ENCODE measurements at places on chromosomes 6 and 20.

DNA sequence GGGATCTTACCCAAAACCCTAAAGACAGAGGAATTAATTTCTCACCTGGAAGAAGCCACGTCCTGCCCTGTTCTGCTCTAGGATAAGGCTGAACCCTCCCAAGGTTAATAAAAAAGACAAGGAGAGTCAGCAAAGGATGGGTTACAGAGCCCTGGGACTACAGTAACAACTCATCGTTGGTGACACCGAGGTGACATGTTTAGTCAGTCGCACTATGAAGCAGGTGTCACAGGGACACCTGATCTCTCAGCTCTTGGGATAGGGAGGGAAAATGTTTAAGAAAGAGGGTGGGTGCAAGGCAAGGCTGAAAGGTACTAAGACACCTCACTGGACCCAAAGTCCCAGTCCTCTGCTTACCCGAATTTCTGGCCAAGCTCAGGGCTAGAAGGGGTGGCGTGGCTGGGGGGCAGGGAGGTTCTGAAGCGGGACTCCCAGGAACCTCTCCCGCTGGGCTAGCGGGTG is 562 bp downstream of the MOCS1 start:
- no peak for DNase-seq

DNA sequence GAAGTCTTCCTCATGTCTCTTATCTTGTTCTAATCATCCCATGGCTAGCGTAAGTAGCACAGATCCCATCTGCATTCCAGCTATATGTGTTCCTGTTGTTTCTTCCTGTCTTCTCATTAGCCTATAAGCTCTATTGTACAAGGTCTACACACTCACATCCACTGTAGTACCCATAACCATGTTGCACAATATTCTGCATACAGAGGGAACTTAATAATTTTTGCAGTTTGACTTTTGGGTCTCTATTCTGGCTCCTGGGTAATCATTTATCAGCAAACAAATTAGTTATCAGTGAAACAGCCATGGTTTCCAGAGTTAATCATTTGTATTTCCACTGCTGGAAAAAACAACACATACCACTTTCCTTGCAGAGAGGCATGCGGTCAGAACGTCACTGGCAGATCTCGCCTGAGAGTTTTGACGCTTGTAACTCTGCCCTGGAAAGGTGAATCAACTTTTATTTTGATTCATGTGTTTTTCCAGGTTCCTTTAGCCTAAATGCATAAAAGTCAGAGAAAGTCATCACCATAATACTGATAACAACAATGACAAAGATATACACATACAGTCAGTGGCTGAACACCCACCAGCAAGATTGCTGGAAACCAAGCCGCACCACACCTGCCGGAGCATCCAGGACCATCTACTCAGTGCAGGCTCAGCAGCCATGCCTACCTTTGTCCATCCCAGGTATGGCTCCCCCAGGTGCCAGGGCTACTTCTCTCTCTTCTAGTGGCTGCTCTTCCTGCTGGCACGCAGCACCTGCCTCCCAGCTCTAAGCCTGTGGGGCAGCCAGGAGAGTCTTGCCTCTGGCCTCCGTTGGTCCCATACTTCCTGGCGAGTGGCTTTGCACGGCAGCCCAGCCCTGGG is 158.2 kb downstream of the QRSL1 start:
- DNase-seq, result no peak

DNA sequence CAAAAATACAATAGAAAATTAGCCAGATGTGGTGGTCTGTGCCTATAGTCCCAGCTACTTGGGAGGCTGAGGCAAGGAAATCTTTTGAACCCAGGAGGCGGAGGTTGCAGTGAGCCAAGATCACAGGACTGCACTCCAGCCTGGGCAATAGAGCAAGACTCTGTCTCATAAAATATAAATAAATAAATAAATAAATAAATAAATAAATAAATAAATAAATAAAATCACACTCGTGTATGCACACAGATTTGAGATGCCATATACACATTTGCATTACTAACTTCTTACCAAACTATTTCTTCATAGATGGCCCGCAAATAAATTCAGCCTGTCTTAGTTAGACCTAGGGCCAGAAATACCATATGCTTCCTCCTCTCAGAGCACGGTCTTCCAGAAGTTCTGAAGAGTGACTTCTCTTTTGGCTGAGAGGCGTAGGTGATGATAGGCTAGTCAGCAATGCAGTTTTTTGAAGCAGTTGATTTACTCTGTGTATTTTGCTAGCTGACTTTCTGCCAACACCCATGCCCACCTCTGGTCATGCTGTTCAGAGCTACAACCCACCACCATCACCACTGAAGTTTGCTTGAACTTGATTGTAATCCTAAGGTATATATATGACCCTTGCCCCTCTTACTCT is 150.1 kb downstream of the SASH1 start:
- no peak for DNase-seq

GRCh38 chr20:44747166-44748004 is 1.7 kb downstream of the KCNK15 start:
- peak; percentile 26 for DNase-seq

- DNase-seq, result no peak
Measured at GRCh38 chr6:50842861-50843384, 24.3 kb downstream of the TFAP2B start.

DNA sequence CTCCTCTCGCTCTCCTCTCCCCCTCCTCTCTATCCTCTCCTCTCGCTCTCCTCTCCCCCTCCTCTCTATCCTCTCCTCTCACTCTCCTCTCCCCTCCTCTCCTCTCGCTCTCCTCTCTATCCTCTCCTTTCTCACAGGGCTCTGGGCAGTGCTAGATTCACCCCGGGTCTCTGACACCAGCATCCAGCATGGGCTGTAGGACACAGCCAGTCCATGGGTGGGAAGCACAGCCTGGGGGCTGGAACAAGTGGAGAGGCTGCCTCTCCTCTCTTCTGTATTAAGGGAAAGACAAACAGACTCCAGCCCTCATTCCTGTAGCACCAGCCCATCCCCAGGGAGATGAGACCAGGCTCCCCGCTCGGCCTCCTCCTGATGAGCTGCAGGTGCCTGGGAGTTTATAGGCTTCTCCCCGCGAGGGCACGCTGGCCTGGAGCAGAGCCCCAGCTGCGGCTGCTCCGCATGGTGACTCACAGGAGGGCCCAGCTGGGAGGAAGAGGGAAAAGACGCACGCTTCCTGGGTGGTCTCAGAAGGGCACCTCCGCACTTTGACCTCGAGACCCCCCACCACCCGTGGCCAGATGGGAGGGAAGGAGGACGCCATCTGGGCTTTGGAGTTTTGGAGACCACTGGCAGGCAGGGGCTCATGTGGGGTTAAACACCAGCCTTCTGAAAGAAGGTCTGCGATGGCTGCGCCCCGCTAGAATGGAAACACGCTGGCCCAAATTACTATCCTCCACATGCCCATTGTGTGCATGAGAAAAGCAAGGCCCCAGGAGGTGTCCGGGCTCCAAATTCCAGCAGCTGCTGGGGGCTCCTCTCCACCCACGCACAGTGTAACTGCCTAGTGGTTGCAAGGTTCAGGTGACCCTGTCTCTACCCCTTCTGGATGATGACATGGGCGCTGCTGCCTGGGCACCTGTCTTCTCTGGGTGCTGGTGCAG is 68.0 kb downstream of the BMP7 start:
- DNase-seq, result no peak

- DNase-seq, result peak; percentile 32
Measured at GRCh38 chr6:52155791-52156576, 30.2 kb upstream of the IL17A start.

DNA sequence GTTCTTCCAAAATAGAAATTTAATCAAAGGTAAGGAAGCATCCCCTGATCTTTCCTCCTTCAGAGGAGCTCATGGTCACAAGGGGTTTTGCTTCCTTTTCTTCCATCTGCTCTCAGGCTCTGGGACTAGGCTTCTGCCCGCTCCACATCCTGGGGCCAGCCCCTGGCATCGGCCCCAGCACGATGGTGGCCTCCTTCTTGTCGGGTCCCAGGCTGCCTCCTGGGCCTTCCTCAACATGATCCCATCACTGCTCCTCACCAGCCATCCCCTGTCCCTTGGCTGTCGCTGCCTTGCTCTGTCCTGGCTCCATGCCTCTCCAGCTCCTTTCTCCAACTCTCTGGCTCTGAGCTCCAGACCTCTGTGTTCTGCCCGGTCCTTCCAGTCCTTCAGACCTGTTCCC is 4.1 kb downstream of the PHACTR3 start:
- DNase-seq, result no peak

DNA sequence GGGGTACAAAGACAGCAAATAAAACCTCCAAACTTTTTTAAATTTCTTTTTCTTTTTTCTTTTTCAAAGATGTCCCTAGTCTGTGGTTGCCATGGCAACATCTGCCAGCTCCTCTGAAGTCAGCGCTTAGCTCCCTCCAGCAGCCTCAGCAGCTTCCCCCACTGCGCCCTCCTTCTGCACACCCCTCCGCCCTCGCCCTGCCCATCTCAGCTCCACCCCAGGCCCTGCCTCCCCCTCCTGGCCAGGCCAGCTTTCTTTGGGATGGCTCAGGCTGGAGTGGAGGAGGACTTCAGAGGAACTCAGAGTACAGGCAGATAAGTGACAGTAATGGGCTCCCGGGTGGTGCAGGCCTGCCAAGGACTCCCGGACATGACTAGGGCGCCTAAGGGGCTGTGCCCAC is 104.6 kb downstream of the LRFN2 start:
- DNase-seq, result no peak

- no peak for DNase-seq
Measured at GRCh38 chr20:21103582-21104465, 2.3 kb downstream of the LINC00237 start.

- DNase-seq, result no peak
Measured at GRCh38 chr6:31908791-31909190, 6.9 kb upstream of the ZBTB12 start.

DNA sequence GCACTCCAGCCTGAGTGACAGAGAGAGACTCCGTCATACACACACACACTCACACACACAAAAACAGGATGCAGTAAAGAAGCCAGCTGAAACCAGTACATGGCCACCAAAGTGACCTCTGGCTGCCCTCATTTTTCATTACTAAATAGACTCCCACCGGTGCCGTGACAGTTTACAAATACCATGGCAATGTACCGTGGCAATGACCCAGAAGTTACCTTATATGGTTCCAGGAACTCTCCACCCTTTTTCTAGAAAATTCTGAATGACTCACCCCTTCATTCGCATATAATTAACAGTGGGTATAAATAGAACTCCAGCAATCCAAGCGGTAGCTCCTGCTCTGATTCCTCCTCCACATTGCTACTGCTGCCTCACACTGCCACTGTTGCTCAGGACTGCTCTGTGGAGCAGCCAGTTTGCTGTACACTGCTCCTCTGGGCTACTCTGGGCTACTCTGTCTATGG is 57.7 kb downstream of the SNX5 start:
- DNase-seq, result no peak

DNA sequence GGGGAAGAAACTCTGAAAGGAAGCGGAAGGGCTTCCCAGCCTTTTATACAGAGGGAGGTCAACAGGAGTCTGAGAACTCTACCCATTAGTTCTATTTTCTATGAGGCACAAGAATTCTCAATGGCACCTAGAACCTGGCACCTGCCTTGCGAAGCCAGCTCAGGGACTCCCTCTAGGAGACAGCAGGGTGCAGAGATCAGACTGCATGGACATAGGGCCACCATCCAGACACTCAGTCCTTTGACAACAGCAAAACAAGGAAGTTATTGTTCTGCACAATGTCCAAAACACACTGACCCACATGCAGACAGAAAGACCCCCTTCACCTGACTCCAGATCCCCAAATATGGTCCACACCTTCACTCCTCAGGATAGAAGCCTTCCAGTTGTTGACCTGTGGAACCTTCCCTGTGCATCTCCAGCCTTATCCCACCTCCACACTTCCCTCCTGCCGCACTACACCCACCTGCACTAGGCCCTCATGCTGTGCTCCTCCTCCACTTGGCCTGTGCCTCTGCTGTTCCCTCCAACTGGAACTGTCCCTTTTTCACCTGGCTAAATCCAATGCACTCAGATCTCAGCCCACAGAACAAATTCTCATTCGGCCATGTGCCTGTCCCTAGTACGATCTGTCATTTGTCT is 27.8 kb downstream of the ACSS1 start:
- no peak for DNase-seq

Measured in GM18507 (cell line).